ENCODE measurements at places on chromosomes 12 and 14.

GRCh38 chr14:49769171-49769570, 1.2 kb downstream of the KLHDC2 start:
- no peak for ATAC-seq

DNA sequence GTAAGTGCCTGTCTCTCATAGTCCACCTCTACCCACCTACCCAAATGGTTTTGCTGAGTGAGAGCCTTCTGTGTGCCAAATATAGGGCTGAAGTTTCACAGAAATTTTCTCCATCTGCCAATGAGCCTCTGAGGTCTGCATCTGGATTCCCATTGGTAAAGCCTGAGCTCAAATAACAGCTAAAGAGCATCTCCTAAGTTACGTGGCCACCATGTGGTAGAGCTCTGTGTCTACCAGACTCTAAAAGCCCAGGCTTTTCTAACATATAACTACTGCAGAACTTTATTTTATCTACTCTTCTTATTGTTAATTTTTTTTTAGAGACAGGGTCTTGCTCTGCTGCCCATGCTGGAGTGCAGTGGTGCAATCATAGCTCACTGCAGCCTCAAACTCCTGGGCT, 16.0 kb downstream of the AMDHD1 start:
- no peak for ATAC-seq

GRCh38 chr12:111029732-111030131, 109.4 kb upstream of the MYL2 start:
- ATAC-seq, result no peak

DNA sequence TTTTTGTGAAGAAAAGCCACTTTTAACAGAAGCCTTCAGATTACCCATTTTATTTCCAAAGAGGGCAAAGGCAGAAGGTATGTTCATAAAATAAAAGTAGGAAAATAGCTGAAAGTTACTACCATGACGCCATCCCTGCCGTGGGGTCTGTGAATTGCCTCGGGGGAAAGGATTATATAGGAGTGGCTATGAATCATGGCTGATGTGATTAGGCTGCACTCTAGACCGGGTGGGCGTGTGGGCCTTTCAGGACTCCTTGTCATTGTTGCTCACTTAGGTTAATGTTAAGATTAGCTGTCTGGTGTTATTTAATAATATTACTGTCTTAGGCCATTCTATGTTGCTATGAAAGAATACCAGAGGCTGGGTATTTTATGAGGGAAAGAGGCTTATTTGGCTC, 195.5 kb downstream of the EGLN3 start:
- ATAC-seq, result no peak

GRCh38 chr12:65497660-65498059, 219.2 kb downstream of the MSRB3 start:
- ATAC-seq, result no peak

- ATAC-seq, result peak; percentile 0
Observed at GRCh38 chr14:59483363-59483762, 845 bp downstream of the L3HYPDH start.

GRCh38 chr12:59329462-59329861, 266.4 kb upstream of the SLC16A7 start:
- no peak for ATAC-seq

DNA sequence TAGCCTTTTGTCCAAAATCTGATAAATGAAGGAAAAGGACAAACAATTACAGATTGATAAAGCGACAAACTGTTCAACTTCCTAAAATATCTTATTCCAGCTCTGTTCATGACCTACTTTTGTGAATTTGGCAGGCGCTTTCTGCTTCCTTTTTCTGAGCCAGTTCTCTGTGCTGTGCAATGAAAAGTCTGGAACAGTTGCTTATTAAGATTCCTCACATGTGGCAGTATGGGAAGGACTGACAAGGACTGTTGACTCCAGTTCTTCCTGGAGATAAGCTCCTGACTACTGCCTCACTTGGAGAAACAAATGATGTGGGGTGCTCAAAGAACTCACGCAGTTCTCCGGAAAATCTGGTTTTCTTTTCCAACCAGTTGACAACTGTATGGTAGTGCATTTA, 58.3 kb upstream of the ANP32D start:
- no peak for ATAC-seq

DNA sequence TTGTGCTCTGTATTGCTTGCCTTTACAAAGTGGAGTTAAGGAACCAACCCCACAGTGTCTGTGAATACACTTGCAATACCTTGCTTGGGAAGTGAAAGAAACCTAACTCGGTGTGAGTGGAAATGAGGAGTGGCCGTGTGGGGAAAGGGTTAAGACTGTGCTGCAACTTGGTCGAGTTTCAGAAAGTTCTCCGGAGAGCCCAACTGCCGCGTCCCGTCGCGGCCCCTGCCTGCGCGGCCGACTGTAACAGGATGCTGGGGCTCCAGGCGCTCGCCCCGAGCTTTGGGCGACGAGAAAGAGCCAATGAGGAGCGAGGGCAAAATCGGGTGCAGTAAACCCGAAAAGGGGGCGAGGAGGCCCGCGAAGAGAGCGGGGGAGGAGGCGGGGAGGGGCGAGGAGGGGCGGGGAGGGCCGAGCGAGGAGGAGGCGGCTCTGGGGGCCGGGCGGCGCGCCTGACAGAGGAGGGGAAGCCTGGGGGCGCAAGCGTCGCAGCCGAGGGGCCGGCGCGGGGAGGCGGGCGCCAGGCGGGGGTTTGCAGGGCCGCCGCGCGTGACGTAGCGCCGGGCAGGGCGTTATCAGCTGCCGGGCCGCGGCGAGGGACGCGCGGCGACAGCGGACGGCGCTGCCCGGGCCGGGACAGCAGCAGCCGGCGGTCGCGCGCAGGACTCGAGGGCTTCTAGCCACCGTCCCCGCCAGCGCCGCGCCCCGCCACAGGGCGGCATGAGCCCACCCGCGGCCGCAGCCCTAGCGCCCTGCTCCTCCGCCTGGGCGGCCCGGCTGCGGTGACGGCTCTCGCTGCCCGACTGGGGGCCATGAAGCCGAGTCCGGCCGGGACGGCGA, at the start of gene DACT1:
TSS of gene DACT1 (plus strand) at position 572 of the 840 bp plus-strand sequence. CDS start at position 813, 241 bp downstream.
- ATAC-seq, result peak; percentile 74

GRCh38 chr12:110234331-110234751, 46.7 kb upstream of the ATP2A2 start:
- peak; percentile 85 for ATAC-seq

DNA sequence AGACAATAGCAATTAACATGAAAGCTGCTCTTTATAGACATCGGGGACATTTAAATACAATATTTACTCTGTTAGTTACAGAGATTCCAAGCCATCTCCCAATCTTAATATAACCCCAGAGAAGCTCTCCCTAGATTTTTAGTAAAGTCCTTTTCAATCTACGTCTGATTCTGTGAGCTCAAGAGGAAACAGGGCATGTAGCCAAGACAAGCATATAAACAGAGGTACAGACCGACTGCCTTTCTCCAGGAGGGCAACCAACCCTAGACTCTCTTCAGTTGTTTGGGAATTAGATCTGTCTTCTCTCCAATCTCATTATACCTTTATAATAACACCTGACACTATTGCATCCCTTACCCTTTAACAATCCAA, 57.4 kb downstream of the TMTC1 start:
- ATAC-seq, result no peak

- no peak for ATAC-seq
Observed at GRCh38 chr14:39712293-39712999, 280.2 kb upstream of the FBXO33 start.

- no peak for ATAC-seq
Observed at GRCh38 chr14:61893371-61893940, 131.2 kb downstream of the SNAPC1 start.

GRCh38 chr12:117331691-117332090, 29.7 kb downstream of the NOS1 start:
- no peak for ATAC-seq

DNA sequence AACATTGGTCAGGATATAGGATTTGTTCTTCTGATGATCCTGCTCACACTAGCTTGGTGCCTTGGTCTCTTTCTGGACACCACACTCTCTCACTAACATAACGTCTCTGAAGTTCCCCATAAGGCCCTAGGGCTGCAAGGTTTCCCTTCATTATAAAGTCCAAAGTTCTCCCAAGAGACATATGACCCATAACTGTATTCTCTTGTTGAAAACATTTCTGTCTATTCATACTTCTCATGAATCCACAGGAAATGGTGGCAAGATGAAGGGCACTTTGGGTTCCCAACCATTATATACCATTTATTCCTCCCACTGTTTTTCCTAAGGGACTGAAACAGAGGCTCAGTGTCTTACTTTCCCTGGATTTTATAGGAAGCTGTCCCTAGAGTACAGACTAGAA, 37.1 kb upstream of the KITLG start:
- no peak for ATAC-seq

- no peak for ATAC-seq
Observed at GRCh38 chr14:23030936-23031335, 3.8 kb downstream of the PSMB5 start.

DNA sequence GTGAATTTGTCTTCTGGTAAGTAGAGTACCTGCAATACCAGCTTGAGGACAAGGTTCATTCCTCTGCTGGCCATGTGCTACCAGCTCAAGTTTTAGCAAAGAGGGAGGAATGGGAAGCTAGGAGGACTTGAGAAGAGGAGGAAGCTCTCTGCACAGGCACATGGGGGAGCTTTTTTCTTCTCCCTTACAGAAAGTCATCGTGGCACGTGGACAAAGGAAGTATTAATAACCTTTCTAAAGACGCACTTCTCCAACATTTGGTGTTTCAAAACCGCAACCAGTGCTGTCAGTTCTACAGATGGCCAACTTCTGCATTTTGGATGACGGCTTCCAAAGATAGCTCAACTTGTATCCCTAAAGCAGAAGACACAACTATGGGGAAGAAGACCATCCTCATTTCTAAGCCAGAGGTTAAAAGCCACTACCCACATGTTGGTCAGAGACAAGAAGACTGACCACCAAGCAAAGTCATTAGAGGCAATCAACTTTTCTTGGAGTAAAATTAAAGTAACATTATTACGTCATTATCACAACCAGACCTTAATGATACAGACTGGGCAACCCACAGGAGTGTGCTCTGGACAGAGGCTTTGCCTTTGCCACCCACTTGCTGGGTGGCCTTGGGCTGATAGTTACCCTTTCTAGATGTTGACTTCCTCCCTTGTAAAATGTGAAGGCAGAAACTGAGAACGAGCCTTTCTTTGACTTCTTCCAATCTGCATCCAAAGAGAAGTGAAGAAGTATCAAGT, 12.3 kb upstream of the TMED10 start:
- ATAC-seq, result no peak

GRCh38 chr14:85471744-85472143, 58.2 kb upstream of the FLRT2 start:
- no peak for ATAC-seq

- ATAC-seq, result no peak
Observed at GRCh38 chr12:94145191-94145983, 3.0 kb upstream of the PLXNC1 start.

DNA sequence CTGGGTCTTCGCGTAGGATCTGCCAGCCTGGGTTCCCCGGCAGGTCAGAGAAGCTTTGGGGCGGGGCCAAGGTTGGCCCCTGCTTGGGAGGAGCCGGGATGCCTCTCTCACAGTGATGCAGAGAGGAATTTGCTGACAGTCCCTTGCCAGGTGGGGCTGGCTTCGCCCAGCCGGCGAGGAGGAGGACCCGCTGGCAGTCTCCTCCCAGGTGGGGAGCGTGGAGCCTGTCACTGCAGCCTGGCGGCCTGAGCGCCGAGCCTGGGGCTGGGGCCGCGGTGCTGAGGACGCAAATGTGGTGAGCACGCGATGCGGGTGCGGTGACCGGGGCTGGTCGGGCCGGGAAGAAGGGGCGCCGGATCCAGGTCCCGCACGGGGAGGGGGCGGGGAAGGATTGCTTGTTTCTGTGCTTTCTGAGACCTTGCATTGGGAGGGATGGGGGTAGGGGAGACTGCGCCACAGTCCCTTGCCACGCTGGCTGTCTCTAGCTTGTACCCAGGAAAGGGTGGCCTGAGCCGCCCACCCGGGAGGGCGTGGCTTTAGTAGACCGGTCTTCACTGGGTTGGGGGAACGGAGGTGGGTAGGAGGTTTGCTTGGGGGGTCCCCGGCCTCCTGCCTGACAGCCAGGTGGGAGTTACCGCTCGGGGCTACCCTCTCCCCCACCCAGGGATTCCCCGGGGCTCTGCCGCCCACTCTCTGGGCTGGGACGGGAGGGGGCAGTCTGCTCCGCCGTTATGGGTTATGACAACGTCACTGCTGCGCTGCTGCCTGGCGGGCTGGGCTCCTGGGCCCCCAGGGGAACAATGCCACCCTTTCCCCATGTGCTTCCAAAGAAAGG, at the start of gene TMEM63C:
TSS of gene TMEM63C (plus strand) at position 196 of the 835 bp plus-strand sequence. CDS start 37,016 bp downstream, outside the sequence.
- peak; percentile 96 for ATAC-seq

DNA sequence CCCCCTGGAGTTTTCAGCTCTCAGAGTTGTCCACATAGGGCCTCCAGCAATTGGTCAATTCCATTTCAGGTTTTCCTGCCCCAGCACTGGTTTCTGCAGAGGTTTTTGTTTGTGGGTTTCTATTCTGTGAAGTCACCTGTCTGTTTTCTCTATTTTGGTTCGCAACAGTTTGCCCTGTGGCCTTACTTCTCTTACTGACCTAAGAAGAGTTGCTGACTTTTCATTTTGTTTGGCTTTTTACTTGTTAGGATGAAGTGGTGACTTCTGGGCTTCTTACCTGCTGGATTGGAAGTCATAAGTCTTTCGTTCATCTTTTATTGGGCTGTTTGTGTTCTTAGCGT, 196.4 kb upstream of the PARP11 start:
- no peak for ATAC-seq

- ATAC-seq, result no peak
Observed at GRCh38 chr14:68630081-68630571, 162.7 kb downstream of the ZFP36L1 start.

- no peak for ATAC-seq
Observed at GRCh38 chr12:91335699-91336098, 153.1 kb upstream of the DCN start.

GRCh38 chr12:72272091-72272661, at the start of gene TRHDE:
TRHDE (plus strand) TSS chr12:72272370; CDS start chr12:72272644, 274 bp downstream.
- peak; percentile 47 for ATAC-seq

DNA sequence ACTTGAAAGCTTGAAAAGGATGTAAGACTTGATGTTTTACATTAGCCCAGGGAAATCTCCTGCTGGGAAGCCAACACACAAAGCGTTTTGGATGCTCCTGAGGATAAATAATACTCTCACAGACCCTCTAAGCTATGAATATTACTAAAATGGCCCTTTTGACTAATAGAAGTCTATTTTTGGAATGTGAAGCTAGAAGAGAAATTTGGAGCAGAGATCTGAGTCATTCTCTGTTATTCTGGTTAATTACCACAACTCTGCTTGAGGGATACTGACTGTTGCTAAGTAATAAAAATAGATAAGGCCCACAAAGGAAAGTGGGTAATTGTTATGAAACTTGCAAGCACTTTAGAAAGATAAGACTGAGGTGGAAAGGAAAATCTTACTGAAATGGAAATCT, 346.2 kb upstream of the STXBP6 start:
- ATAC-seq, result no peak

- ATAC-seq, result no peak
Observed at GRCh38 chr14:75690010-75690409, 29.0 kb downstream of the TTLL5 start.

DNA sequence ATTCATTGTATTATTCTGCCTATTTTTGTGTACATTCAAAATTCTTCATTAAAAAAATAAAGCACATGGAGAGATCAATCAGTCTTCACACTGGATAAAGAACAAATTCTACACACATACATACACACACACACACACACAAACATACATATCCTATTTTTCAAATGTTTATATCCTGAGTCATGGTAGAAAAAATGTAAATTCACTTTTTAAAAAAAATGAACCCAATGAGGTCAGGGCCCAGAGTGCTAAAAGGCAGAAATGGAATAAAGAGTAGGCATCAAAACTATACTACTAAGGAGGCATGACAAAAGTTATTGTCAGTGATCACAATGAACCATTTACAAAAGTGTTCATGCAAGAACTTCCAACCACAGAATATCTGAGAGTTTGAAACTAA, 17.3 kb downstream of the GALC start:
- peak; percentile 26 for ATAC-seq

Data from motor neuron (in vitro differentiated cells).